IMR-90 (cell line): ENCODE measurements at places on chromosomes 2 and 18. TPM values are rescaled to one million over a fixed set of nuclear protein-coding genes. Genes with fewer than 3 reads are reported as not detected.

GRCh38 chr18:74949611-74950010, 259.3 kb downstream of the PTGR3 start:
- no peak overlapping the region for H3K27ac ChIP-seq
- H3K4me3 ChIP-seq, result no peak overlapping the region
- no peak for DNase-seq
- no peaks in the 10 kb centered on the region for H3K36me3 ChIP-seq

Gene GNLY
- not detected in 2 replicates for polyA plus RNA-seq

DNA sequence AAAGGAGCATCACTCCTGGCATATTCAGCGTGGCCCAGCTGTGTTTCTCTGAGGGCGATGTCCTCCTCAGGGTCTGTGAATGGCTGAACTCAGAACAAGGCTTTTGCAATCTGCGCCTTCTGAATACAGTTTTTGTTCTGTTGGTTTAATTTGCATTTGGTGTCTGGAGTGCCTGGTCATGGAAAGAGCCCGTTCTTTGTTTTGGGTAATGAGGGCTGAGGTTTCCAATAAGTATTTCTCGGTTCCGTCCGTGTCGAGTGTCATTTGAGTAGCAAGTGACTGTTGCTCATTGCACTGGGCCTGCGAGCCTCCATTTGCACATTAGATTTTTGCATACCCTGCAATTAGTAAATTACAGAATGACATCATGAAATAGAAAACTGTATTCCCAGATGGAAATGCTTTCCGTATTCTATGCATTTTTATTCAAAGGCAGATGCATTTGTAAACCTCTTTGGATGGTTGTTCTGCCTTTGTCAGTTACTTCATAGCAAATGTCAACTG, 57.3 kb downstream of the NEDD4L start:
- no peaks in the 10 kb centered on the region for H3K27me3 ChIP-seq
- no peak for DNase-seq
- H3K4me1 ChIP-seq, result peaks cover 14% of the 10 kb centered on the region
- H3K36me3 ChIP-seq, result no peaks in the 10 kb centered on the region

- H3K4me1 ChIP-seq, result no peaks in the 10 kb centered on the region
- no peaks in the 10 kb centered on the region for H3K36me3 ChIP-seq
- H3K27me3 ChIP-seq, result no peaks in the 10 kb centered on the region; the same call in 1 of the 2 replicates
- no peak overlapping the region for H3K4me3 ChIP-seq
- peak; percentile 43 for DNase-seq
- H3K27ac ChIP-seq, result no peak overlapping the region
Observed at GRCh38 chr2:165698444-165698884, 95.6 kb downstream of the GALNT3 start.
